ENCODE measurements at places on chromosomes 16 and 17. TPM values are rescaled to one million over a fixed set of nuclear protein-coding genes. Genes with fewer than 3 reads are reported as not detected.

DNA sequence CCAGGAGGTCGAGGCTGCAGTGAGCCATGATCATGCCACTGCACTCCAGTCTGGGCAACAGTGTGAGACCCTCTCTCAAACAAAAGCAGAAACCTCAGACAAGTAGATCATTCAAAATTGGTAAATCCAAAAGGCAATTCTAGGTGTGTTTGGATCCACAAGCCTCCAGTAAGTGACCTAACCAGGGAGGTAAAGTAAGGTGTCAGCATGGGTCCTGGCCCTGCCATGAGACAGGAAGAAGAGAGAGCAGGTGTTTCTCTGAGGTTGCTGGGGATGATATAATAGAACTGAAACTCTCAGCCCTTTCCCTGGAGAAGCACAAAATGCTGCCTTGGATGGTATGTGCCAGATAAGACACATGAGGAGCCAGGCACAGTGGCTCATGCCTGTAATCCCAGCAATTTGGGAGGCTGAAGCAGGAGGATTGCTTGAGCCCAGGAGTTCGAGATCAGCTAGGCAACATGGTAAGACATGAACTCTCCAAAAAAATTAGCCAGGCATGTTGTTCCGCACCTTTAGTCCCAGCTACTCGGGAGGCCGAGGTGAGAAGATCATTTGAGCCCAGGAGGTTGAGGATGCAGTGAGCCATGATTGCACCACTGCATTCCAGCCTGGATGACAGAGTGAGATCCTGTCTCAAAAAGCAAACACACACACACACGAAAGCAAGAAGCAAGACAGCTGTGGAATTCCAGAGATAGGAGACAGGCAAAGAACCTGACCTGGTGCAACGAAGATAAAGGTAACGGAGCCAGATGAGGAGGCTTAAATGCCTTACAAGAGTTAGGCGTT is 6.5 kb downstream of the TM4SF5 start:
- DNase-seq = no peak

The KREMEN2 gene
- not detected for total RNA-seq

DNA sequence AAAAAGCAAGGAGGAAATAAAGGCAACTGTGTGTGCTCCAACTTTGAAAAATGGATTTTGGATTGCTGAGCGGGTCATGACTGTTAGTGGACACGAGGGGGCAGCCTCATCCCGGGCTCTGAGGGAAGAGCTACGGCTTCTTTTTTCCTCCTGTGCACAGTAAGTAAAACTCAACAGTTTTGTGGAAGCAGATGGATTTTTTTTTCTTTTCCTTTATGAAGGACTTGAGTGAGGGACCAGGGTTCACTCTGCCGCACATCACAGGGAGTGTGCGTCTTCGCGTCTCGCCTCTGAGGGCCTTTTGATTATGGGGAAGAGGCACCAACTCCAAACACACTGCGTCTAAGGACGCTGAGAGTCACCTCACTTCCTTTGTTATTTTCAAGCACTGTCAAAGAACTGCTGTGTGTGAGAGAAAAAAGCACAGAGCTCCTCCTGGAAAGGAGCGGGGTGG is 80.3 kb upstream of the GOT2 start:
- DNase-seq = peak; percentile 44

- DNase-seq = no peak
Observed at GRCh38 chr16:73298562-73298961, 250.6 kb upstream of the ZFHX3 start.

The KRT33B gene
- not detected for total RNA-seq

- no peak for DNase-seq
Observed at GRCh38 chr17:1286379-1287106, 7.1 kb downstream of the TRARG1 start.

GRCh38 chr17:77111934-77112296 is 28.9 kb upstream of the SEC14L1 start:
- no peak for DNase-seq

The ADAD2 gene
- total RNA-seq = not detected

DNA sequence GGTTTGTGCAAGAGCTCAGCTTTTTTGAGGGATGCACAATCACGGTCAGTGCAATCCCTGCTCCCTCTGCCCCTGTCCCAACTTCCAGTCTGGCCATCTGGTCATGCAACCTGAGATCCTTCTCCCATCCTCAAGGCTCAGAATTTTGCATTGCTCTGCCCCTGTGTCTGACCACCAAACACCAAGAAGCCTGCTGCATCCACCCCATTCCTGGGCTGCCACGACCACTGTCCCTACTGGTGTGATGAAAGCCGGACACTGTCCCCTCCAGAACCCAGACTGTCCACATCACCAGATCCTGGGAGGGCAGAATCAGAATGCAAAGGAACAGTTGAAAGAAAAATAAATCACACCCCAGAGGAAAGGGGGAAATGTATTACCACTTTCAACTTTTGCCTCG is 231.0 kb downstream of the C16orf78 start:
- DNase-seq = no peak

GRCh38 chr16:25966172-25967097 is 274.7 kb downstream of the HS3ST4 start:
- no peak for DNase-seq

The ZFPM1 gene
- 2.8 TPM for total RNA-seq

GRCh38 chr16:52073024-52073423 is 473.9 kb downstream of the TOX3 start:
- DNase-seq = no peak

DNA sequence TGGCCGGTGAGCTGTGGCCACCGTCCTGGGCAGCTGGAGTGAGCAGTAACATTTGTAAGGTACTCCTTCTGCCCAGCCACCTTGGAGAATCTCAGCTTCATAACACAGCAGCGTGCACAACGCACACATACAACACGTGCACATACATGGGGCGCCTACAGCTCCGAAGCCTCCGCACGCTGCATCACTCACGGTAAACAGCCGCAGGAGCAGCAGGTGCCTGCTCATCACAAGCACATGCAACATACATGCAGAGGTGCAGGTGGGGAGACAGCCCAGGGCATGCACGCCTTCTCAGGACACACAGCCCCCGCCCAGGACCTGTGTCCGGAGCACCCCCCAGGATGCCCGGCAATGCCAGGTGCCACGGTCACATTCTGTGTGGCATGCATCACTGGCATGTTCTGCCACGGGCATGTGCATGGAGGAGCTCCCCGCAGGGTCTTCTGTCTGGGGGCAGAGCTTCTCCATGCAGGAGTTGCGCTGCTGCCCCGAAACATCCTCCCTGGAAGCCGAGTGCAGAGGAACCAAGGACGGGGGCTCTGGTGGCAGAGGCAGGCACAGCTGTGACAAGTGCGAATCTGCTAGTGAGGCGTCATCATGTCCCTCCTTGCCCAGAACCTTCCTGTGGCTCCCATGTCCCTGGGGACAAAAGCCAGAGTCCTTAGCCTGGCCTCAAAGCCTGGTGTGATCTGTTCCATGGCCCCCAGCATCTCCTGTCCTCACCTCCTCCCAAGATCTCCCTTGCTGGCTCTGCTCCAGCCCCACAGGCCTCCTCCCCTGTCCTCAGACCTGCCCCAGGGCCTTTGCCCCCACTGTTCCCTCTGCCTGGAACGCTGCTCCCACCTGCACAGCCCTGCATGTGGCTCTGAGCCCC is 184.0 kb upstream of the GSE1 start:
- DNase-seq = no peak

The HOXB6 gene
- not detected for total RNA-seq

GRCh38 chr16:59013930-59014329 is 279.8 kb upstream of the GOT2 start:
- no peak for DNase-seq

- DNase-seq = no peak
Observed at GRCh38 chr16:54953461-54953860, 22.8 kb downstream of the IRX5 start.

GRCh38 chr17:45660474-45660873 is 123.6 kb upstream of the CRHR1 start:
- no peak for DNase-seq

DNA sequence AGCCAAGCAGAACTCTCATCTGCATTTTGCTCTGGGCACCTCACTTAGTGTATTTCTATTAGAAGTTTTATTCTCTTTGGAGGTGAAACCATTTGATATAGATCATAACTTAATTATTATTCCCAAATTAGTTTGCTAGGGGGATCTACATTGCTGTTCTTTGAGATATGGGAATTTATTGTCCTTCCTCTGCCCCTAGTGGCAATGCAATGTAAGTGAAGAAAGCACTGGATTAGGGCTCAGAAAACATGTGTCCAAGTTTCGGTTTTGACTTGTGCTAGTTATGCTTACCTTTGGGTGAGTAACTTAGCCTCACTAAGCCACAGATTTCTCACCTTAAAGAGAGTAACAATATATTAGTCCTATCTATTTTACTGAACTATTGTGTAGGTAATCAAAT is 2.9 kb downstream of the KRT39 start:
- DNase-seq = no peak
